PC-9 (cell line): ENCODE measurements at places on chromosomes 11 and 22. TPM values are rescaled to one million over a fixed set of nuclear protein-coding genes. Genes with fewer than 3 reads are reported as not detected.

DNA sequence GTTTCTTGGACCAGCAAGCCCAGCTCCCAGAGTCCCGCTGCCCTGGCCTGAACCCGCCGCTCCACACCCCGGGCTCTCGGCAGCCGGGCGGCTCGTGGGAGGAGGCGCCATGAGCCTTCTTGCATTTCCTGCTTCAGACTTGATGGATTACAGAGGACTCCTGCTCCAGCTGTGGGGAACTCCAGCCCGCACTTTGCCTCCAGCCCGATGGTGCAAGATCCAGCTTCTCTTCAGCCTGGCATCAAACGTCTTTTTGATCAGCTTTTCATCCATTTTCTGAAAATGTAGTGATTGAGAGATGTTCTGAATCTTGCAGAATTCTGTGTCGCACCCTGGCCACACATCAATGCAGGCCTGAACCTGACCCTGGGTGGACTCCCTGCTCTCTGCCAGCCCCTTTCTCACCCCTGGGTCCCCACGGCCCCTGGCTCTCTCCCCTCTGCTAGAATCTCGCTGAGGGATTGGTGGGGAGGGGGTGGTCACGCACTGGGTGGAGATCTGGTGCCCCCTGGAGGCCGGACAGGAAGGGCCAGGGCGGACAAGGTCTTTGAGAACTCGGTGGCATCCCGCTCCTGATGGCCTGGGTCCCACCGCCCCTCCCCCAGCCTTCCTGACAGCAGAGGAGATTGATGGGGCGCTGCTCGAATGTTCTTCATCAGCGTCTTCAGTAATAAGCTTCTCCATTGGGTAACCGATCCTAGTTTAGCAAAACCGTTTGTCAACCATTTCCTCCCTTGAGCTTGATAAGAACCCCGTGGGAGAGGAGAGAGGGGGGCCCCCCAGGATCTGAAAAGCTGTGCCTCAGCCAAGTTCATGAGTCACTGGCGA is 12.1 kb upstream of the NFAM1 start:
- DNase-seq = peak; percentile 72

GRCh38 chr11:125358254-125358840 is 137.7 kb downstream of the FEZ1 start:
- DNase-seq = no peak

Gene TMEM132A
- total RNA-seq = 54.4 and 90.3 TPM in 2 replicates

GRCh38 chr11:128135451-128135850 is 451.9 kb downstream of the ETS1 start:
- DNase-seq = peak; percentile 13

- no peak for DNase-seq
Observed at GRCh38 chr11:102781676-102782075, 1.2 kb upstream of the MMP10 start.

- peak; percentile 64 for DNase-seq
Observed at GRCh38 chr11:68314203-68315170, 2.1 kb downstream of the LRP5 start.

DNA sequence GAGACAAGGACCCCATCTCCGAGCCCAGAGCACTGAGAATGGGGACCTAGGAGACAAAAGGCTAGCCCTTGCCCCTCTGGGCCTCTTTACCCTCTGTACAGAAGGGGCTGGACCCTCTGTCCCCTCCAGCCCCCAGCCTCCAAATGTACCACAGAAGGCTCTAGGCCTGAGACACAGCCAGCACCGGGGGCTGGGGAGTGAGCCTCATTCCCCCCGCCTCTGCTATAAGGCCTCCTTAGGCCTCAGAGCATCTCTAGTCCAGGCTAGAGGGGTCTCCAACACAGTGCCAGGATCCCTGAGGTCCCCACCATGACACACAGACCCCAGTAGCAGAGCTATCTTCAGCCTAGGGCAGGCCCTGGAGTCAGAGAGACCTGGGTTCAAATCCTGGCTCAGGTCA is 4.8 kb downstream of the SMTN start:
- no peak for DNase-seq

- DNase-seq = no peak
Observed at GRCh38 chr11:60797846-60798630, 12.9 kb downstream of the MS4A10 start.

Gene KRTAP5-1
- total RNA-seq = not detected in 2 replicates

DNA sequence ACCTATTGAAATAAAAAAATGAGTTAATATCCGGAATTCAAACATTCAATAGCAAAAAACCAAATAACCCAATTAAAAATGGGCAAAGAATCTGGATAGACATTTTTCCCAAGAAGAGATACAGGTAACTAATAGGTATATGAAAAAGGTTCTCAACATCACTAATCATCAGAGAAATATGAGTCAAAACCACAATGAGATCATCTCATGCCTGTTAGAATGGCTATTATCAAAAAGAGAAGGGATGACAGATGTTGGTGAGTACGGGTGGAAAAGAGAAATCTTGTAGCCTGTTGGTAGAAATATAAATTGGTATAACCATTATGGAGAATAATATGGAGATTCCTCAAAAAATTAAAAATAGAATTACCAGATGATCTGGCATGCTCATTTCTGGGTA is 26.9 kb upstream of the OR6M1 start:
- no peak for DNase-seq

Gene RFPL1
- not detected in 2 replicates for total RNA-seq

Gene POTEH
- not detected in 2 replicates for total RNA-seq

DNA sequence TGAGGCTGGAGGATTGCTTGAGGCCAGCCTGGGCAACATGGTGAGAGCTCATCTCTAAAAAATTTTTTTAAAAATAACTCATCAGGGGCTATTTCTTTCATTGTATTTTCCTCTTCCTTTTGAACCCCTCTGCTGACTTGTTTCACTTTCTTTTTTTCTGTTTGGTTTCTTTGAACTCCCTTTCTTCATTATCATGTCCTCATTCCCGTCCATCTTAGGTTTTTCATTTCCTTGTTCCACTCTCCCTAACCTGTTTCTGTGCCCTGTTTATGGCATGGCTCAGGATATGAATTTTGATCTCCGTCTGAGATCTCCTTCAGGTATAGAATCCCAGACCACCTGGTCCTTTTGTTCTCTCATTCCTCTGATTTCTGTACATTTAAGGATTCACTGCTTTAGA is 12.5 kb downstream of the MARK2 start:
- DNase-seq = no peak

DNA sequence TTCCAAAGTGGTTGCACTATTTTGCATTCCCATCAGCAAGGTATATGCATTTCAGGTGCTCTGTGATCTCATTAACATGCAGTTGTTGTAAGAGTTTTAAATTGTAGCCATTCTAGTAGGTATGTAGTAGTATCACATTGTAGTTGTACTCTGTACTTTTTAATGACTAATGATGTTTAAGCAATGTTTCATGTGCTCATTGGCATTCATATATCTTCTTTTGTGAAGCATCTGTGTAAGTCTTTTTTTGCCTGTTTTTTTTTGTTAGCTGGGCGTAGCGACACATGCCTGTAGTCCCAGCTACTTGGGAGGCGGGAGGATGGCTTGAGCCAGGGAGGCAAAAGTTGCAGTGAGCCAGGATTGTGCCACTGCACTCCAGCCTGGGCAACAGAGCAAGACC is 11.3 kb upstream of the TRIM29 start:
- DNase-seq = no peak

Gene OR51I1
- not detected in 2 replicates for total RNA-seq

- DNase-seq = no peak
Observed at GRCh38 chr11:32152216-32152615, 61.3 kb downstream of the RCN1 start.

Gene USP2
- total RNA-seq = 2.1 and 2.7 TPM in 2 replicates

Gene GLB1L3
- total RNA-seq = not detected in 2 replicates

Gene IGLL1
- not detected in 2 replicates for total RNA-seq
